ENCODE measurements at places on chromosomes 2 and 18.

GRCh38 chr2:173862612-173863217 is 102.5 kb downstream of the SP3 start:
- no peak for DNase-seq

DNA sequence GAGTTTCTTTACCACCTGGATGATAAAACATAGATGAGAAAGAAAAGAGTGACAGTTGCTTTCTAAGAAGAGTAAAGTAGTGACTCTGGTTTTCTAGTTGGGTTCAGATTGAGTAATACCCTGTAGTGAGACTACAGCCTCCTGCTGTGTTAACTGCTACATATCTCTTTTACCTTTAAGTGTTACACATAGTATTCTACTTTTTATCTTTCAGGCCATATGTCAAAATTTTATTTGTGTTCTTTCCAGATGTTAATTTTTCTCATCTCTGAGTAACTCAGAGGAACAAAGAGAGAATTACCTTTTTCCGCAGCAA is 348.2 kb downstream of the CTNNA2 start:
- no peak for DNase-seq

DNA sequence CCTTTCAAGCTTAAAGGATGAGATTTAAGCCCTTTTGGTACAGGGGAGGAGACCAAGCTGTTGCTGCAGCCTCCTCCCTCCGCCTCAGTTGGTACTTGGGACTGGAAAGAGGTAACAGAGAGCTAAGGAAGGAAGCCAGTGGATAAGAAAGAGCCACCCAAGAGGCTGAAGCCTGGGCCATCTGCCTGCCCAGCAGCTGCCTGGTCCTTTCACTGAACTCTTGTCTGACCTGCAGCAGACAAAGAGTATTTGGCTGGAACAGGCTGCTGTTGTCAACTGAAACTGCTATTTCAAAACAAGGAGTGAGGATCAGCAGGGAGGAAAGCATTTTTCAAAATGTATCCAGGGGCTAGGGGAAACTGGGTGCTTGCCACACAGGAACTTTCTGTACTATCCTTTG is 30.3 kb downstream of the TNS1 start:
- DNase-seq: no peak

DNA sequence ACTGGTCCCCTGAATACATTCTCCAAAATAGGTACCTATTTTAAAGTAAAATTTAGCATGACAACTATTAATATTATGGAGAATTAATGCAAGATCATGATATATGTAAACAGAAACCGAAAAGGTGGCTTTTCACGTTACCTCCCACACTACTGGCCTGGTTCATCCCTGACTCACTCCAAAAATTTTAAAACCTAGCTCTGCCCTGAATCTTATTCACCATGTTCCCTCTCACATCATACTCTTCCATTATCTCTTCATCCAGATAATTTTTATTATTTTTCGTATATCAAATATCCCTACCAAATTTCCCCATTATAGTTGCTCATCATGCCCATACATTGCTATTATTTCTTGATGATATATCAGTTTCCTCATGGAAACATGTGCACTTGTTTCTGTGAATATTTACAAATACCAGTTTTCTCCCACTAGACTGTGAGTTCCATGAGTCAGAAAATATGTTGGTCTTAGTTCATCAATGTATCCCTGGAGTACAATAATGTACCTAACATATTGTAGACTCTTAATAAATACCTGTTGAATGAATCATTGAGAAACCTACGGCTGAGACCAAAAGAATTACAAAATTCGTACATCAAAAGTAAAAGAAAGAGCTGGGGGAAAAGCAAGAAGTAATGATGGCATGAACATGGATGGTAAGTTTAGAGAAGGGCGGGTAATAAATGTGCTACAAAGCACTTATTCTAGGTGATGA is 360.1 kb upstream of the CHAC2 start:
- DNase-seq: no peak

GRCh38 chr18:67951137-67951536 is 434.6 kb upstream of the DSEL start:
- no peak for DNase-seq

- no peak for DNase-seq
Observed at GRCh38 chr18:63410792-63411191, 11.5 kb downstream of the VPS4B start.

- no peak for DNase-seq
Observed at GRCh38 chr18:40355726-40356125, 1599.3 kb upstream of the PIK3C3 start.

DNA sequence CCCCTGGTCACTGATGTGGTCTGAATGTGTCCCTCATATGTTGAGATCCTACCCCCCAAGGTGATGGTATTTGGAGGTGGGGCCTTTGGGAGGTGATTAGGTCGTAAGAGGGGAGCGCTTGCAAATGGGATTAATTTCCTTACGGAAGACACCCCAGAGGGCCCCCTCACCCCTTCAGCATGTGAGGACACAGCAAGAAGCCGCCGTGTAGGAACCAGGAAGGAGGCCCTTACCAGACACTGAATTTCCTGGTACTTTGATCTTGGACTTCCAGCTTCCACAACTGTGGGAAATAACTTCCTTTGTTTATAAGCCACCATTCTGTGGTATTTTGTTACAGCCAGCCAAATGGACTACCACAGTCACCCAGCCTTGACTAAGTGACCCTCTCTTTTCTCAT is 35.9 kb downstream of the NCK2 start:
- DNase-seq: no peak

DNA sequence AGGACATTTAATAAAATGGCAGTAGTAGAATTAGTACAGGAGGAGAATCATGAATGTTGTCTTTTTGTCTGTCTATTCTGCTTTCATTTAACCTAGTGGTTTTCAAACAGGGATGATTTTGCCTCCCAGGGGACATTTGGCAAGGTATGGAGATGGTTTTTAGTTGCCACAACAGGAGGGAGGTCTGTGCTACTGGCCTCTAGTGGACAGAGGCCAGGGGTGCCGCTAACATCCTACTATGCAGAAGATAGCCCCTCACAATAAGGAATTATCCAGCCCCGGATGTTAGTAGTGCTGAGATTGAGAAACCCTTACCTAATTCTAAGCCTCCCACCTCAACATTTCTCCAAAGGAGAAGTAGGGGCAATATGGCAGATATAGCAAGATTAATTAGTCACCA is 18.3 kb downstream of the FASTKD2 start:
- peak; percentile 17 for DNase-seq

GRCh38 chr2:60317844-60318243 is 235.6 kb downstream of the BCL11A start:
- no peak for DNase-seq

GRCh38 chr2:182864949-182865570 is 1.4 kb downstream of the FRZB start:
- DNase-seq: no peak

DNA sequence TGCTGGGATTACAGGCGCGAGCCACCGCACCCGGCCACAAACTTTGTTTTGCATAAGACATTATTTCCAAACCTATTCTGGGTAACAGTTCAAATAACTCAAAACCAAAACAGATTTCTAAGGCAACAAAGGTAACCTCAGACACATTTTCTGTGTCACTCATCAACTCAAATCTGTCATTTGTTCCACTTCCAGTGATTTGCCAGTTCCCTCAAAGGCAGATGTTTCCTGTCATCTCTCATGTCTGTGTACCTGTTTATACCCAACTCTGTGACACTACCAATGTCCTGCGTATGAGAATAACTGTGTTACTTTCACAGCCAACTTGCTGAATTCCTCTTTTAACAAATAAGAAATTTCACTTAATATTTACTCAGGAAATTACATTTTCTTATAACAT is 54.4 kb downstream of the SCN3A start:
- DNase-seq: no peak

DNA sequence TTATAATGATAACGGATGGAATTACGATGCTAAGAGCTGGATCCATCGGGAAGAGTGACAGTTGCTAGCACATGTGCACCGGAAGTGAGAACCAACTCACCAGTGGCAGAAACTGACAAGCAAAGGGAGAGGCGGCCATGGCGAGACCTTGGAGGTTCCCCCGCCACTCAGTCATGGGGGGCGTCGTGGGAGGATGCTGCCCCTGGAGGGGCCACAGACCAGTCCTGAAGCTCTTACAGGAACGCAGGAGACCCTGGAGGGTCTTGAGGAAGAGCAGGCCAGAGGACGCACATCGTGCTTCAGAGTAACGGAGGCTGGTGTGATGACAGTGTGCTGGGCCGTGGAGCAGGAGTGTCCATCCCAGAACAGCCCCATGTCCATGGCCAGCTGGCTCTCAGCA is 53.1 kb upstream of the KCNG2 start:
- no peak for DNase-seq

- no peak for DNase-seq
Observed at GRCh38 chr18:58967751-58968254, 103.1 kb downstream of the ZNF532 start.

GRCh38 chr2:152372438-152372984 is 37.5 kb downstream of the FMNL2 start:
- peak; percentile 63 for DNase-seq

GRCh38 chr2:151189125-151189524 is 72.5 kb downstream of the RBM43 start:
- no peak for DNase-seq

DNA sequence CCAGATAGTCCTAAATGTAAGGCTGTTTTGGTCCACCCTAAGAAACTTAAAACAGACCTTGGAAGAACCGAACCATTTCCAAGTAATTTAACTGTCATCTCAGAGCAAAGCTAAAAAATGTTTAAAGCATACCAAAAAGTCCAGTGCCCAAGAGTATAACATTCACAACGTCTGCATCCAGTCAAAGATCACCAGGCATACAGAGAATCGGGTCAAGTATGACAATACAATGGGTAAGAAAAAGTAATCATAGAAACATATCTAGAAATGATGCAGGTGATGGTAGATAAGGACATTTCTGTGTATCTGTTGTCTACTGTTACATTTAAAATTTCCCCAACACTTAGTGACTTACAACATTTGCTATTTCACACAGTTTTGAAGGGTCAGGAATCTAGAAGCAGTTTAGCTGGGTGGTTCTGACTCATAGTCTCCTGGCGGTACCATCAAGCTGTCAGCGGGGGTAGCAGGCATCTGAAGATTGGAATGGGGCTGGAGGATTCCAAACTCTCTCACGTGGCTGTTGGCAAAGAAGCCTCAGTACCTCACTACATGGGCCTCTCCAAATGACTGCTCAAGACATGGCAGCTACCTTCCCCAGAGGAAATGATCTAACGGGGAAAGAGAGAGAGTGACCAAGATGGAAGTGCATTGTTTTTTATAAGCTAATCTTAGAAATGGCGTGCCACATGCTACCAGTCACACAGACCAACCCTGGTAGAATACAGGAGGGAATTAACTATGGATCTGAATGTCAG is 36.6 kb upstream of the DYNC2LI1 start:
- no peak for DNase-seq

GRCh38 chr18:12049978-12050811 is 43.4 kb upstream of the ANKRD62 start:
- no peak for DNase-seq

- no peak for DNase-seq
Observed at GRCh38 chr2:120381661-120382060, 35.7 kb downstream of the INHBB start.

GRCh38 chr2:52369178-52369577 is 1337.2 kb upstream of the NRXN1 start:
- no peak for DNase-seq

DNA sequence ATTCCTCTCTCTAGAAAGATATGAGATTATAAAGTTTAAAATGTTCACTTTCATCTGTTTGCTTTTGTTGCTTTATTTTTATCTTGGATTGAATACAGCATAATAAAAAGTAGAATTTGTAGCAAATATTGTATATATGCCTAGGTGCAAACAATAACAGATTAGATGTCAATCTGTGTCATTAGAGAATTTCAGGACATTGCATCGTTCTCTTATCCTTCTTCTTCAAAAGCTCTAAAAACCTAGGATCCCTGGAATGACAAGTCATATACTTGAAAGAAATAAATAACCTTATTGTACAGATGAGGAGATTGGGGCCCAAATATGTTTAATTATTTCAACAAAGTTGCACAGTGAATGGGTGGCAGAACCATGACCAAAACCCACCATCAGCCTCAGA is 102.8 kb upstream of the BZW1 start:
- DNase-seq: no peak

GRCh38 chr2:225282858-225283710 is 116.4 kb upstream of the NYAP2 start:
- peak; percentile 52 for DNase-seq

- DNase-seq: no peak
Observed at GRCh38 chr2:1455466-1455865, 42.2 kb downstream of the TPO start.

All from SK-N-DZ (cell line).